ENCODE measurements at places on chromosomes 12 and 14.

GRCh38 chr14:44383636-44384035, 123.4 kb downstream of the FSCB start:
- DNase-seq = no peak

GRCh38 chr12:121388421-121388981, 11.4 kb upstream of the RNF34 start:
- no peak for DNase-seq

GRCh38 chr14:98177551-98177950, 1094.4 kb downstream of the BCL11B start:
- DNase-seq = no peak

- no peak for DNase-seq
Observed at GRCh38 chr14:92534932-92535643, 21.5 kb downstream of the RIN3 start.

- no peak for DNase-seq
Observed at GRCh38 chr12:45477526-45477925, 252.0 kb upstream of the ARID2 start.

DNA sequence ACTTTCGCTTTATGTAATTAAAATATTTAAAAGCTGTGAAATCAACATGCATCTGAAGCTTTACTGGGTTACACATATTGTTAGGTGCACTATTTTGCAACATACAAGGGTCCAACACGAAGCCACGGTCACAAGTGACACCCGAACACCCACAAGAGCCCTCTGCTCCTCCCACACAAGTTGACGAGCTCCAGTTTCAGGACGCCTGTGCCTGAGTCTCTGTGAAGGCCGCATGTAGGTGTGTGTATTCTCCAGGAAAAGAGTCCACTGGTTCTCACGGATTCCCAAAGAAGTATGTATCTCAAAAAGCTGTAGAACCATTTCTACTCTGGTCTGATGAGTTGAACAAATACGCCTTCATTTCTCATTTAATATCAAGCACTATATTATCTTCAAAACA, 12.0 kb downstream of the SLC15A4 start:
- no peak for DNase-seq

GRCh38 chr12:67982164-67982563, 7.1 kb upstream of the IFNG-AS1 start:
- DNase-seq = no peak

- DNase-seq = no peak
Observed at GRCh38 chr12:12069821-12070548, 754 bp upstream of the BCL2L14 start.

- no peak for DNase-seq
Observed at GRCh38 chr12:94109160-94109559, 39.2 kb upstream of the PLXNC1 start.

GRCh38 chr14:61196034-61196433, 85.1 kb downstream of the TMEM30B start:
- DNase-seq = no peak

GRCh38 chr12:51275088-51275487, 4.9 kb upstream of the SMAGP start:
- no peak for DNase-seq

GRCh38 chr12:55850401-55850800, 7.7 kb upstream of the MMP19 start:
- no peak for DNase-seq

GRCh38 chr12:91868054-91868453, 277.6 kb downstream of the BTG1 start:
- no peak for DNase-seq

DNA sequence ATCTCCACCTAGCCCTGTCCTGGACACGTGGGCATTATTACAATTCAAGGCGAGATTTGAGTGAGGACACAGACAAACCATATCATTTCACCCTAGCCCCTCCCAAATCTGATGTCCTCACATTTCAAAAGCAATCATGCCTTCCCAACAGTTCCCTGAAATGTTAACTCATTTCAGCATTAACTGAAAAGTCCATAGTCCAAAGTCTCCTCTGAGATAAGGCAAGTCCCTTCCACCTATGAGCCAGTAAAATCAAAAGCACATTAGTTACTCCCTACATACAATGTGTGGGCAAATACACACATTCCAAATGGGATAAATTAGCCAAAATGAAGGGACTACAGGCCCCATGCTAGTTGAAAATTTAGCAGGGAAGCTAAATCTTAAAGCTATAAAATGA, 546.0 kb upstream of the LMO3 start:
- no peak for DNase-seq

- DNase-seq = no peak
Observed at GRCh38 chr14:69719501-69719951, 47.4 kb upstream of the SRSF5 start.

DNA sequence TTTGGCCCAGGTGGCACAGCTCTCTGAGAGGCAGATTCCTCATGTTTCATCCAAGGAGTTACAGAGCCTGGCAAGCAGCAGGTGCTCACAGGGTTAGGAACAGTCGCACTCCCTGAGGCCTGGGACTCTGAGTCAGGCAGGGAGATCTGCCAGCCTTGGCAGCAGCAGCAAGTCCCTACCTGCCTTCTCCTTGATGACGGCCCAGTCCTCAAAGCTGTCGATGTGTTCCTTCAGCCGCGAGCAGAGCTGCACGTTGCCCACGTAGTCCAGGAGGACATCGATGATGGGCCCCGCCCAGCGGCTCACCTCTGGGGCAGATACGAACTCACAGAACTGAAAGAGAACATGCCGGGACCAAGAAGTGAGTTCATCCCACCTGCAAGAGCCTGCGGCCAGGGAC, 10.4 kb downstream of the FAM181A start:
- DNase-seq = no peak

DNA sequence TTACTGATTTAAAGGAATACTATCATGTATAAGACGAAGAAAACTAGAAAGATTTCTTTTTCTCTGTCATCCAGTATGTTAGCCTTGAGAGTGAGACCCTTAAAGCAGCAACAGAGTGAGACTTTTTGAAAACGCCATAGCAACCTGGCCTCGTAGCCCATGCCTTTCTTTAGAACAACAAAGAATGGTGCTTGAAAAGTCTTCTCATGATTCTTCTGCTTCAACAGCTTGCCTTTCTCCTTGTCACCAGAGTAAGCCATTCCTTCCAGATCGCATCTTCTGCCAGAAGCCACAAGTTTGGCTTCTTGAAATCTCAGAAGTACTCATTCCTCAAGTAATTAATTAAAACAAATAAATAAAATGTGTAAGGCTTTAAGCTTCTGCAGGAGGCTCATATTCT, 109.3 kb downstream of the PDE3A start:
- DNase-seq = no peak

DNA sequence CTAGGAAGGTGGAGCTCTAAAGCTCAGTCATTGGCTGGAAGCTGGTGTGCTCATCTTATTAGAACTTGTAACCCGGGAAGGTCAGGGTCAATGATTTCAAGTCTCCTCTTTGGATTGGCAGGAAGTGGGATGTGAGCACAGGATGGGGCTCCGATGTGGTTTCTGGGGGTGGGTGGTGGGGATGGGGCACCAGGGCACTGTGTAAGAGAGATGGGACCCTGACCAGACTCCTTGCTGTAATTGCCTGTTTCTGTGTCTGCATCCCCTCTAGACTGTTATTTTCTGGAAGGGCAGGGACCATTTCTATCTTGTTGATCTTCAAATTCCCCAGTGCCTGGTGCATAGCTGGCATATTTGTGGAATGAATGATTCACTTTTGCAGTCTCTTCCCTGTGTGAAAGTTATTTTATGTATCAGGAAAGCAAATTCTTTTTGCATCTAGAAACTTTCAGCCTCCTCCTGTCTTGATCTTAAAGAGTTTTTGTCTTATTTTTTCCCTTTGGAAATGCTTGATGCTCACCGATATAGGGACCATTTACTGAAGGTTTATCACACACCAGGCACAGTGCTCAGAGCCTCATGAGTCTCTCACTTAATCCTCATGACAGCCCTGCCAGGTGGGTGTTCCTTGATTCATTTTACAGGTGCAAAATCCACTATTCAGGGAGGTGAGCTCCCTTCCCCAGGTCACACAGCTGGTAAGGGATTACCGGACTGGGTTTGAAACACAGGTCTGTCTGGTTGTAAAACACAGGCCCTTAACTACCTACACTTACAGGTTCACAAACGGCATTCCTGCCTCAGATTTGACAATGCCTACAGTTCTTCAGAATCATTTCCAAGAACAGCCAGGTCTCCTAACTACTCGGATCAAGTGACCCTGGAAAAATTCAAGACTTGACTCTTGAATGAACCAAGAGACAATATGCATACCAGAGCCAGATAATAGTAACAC, 86.9 kb upstream of the IGF1 start:
- DNase-seq = no peak

GRCh38 chr12:94172973-94173372, 24.6 kb downstream of the PLXNC1 start:
- DNase-seq = peak; percentile 54

DNA sequence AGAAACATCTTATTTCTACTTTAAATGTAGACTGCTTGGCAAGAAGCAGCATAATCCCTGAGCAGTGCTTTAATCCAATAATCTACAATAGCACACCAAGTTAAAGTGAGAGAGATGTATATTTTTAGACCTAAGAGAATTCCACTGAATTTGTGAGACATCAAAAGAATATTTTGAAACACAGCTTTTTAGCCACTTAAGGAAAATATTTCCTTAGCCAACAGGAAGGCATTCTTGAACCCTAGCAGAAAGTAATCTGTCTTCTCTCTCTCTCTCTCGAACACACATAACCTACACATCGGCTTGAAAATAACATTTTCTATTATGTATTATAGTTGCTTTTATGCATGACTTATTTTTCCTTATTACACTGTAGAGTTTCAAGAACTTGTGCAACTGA, 34.0 kb downstream of the KITLG start:
- no peak for DNase-seq

DNA sequence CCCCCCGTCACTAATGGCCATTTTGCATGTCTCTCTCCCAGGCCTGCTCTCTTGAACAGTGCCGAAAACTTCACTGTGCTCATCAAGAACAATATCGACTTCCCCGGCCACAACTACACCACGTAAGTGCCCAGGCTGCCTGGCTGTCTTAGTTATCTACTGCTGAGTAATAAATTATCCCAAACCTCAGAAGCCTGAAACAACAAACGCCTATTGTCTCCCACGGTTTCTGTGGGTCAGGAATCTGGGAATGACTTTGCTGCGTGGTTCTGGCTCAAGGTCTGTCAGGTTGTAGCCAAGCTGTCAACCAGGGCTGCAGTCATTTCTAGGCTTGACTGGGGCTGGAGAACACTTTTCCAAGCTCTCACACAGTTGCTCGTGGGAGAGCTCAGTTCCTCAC, 32.6 kb downstream of the P2RX7 start:
- no peak for DNase-seq

- DNase-seq = no peak
Observed at GRCh38 chr14:88463318-88463717, 77.9 kb downstream of the SPATA7 start.

DNA sequence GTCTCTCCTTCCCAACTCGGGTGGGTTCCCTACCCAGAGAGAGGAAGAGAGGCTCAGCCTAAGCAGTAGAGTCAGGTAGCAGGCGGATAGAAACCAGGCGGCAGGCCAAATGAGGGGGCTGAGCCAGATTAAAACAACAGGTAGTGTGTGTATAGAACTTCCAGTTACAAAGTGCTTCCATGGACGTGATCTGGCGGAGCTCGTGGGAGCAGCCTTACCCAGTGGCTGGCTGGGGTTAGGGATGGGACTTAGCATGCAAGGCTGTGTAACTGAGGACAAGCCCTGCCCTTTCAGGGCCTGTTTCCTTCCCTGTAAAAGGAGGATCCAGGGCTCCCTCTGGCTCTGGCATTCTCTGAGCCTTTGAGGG, 8.3 kb downstream of the KRT80 start:
- DNase-seq = no peak

GRCh38 chr14:65102441-65103149, at the start of gene MAX:
Gene MAX, minus strand, starts transcription at chr14:65102517. Its CDS starts 178 bp downstream, at chr14:65102339.
- DNase-seq = peak; percentile 98

DNA sequence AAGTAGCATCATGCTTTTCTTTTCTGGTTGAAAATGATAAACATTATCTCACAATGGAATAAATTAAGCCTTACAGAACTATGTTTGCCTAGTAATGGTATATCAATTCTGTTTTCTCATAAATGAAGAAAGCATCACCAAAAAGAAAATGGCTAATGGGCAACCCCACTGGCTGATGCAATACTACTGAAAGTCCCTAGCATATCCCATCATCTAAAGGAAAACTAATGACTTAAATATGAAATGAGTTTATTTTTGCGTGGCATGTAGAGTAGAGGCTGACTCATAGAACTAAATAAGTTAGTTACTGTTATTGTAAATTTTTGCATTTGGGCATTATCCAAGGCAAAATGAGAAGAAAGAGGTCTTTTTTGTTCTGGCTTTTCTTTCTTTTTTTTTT, 1156.3 kb upstream of the SEL1L start:
- DNase-seq = no peak

GRCh38 chr14:49493557-49493956, 92.6 kb downstream of the RPS29 start:
- no peak for DNase-seq

- peak; percentile 34 for DNase-seq
Observed at GRCh38 chr12:100234591-100235304, 32.1 kb downstream of the DEPDC4 start.

GRCh38 chr12:52606096-52606495, 4.8 kb upstream of the KRT72 start:
- no peak for DNase-seq

GRCh38 chr12:12376646-12377448, 20.0 kb downstream of the BORCS5 start:
- DNase-seq = peak; percentile 78

GRCh38 chr14:83583201-83583600, 1946.7 kb upstream of the FLRT2 start:
- DNase-seq = no peak

- no peak for DNase-seq
Observed at GRCh38 chr14:100116134-100116533, 43.3 kb downstream of the DEGS2 start.

DNA sequence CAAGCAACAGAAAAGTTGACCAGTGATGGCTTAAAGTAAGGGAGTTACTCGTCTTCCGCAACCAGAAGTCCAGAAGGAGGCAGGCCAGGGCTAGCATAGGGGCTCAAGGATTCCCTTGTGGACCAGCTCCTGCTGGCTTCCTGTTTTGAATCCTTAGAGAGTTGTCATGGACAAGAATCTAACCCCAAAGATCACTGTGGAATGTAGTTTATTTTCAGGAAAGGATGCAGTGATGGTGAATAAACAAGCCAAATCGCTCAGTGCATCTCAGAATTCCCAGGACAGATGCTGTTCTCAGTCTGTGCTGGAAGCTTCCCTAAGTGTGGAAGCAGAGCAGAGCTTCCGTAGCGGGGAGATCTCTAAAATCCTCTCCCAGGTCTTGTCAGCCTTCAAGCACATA, 311.3 kb downstream of the C12orf75 start:
- no peak for DNase-seq

- DNase-seq = no peak
Observed at GRCh38 chr12:72622556-72622955, 350.4 kb downstream of the TRHDE start.

GRCh38 chr12:123996581-123996980, 23.6 kb downstream of the ZNF664 start:
- DNase-seq = no peak

- DNase-seq = no peak
Observed at GRCh38 chr14:88043529-88044443, 38.9 kb downstream of the GPR65 start.

Data from B cell (primary cell).